Dorsolateral prefrontal cortex (tissue), 122 donors: ENCODE measurements at places on chromosomes 7 and 10.
A peak's percentile ranks its signal among the peaks of the same experiment; 100 is the strongest.

DNA sequence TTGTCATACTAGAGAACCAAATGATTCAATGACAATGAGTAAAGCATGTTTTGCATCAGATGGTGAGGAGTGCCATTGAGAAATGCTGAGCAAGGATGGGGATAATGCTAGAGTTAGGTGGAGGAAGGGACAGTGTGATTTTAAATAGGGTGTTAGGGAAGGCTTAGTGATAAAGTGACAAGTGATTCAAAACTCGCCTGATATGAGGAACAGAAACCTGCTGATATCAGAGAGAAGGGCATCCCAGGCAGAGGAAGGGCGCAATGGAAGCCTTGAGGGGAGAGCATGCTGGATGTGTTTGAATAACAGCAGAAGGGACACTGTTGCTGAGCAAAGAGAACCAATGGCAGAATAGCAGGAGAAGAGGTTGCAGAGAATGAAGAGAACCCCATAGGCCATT, 196.2 kb downstream of the NRG3 start:
- DNase-seq, result no peak

DNA sequence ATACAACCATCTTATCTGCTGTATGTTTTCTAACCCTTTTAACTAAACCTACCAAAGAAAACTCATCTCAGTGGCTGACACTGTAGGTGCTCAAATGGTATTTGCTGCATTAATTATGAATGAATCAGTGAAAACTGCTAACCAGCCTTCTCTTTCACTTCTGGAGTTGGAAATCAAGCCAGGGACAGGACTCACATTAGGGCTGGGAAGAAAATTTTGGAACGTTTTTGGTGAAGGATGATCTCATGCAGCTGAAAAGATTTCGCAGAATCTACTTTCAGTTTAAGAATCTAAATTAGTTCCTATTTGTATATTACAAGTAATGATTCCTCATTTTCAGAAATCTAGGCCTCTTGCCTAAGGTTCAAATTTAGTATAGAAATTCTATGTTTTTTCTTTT, 12.9 kb downstream of the MTPN start:
- DNase-seq, result no peak

DNA sequence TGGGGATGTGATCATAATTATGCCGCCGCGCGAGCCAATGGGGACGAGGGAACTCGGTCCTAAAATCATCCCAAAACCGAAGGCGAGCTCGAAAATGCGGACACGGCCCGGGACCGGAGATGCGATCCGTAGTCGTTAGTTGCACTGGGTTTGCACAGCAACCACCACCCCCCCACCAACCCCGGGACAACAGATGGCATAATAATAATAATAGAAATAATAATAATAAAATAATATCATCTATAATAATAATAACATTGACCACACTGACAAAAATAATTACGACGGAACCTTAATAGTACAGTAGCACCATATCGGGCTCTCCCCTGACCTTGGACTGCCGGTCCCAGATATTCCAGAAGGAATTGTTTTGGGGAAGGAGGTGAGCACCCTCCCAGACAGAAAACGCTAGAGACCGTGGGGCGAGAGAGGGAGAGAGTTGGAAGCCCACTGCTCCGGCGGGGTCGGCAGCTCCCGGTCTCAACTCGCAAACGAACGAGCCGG, 1.1 kb upstream of the EMX2 start:
- DNase-seq, result peak; percentile 45

GRCh38 chr7:47543714-47544113, 38.2 kb downstream of the TNS3 start:
- no peak for DNase-seq

GRCh38 chr10:131003455-131003854, 308.1 kb downstream of the TCERG1L start:
- DNase-seq, result no peak

GRCh38 chr10:118522791-118523498, 72.5 kb downstream of the PRLHR start:
- DNase-seq, result no peak

DNA sequence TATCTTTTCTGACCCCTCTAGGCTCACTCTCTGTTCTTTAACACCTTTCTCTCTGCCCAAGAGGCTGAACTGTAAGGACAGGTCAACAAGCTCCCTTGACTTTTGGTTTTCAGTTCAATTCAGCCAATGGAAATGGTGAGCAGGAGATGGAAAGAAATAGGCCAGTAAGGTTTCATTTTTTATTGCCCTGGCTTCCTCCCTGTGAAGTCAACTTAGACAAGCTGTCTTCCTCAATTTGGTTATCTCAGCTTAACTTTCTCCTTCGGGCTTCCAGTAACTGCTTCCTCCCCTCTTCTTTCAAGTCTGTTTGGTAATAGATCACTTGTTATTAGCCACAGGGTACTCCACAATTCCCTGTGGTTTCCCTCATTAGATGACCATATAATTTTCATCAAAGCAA, 19.7 kb downstream of the LIPK start:
- DNase-seq, result no peak

GRCh38 chr10:33416209-33416608, 81.7 kb upstream of the NRP1 start:
- no peak for DNase-seq

GRCh38 chr7:17844022-17844421, 96.3 kb downstream of the SNX13 start:
- DNase-seq, result no peak

GRCh38 chr7:140501966-140502365, 22.7 kb upstream of the MKRN1 start:
- no peak for DNase-seq

- no peak for DNase-seq
Observed at GRCh38 chr7:95376632-95377400, 19.4 kb downstream of the PON3 start.

GRCh38 chr10:7412928-7413282, 2.1 kb upstream of the SFMBT2 start:
- peak; percentile 44 for DNase-seq

DNA sequence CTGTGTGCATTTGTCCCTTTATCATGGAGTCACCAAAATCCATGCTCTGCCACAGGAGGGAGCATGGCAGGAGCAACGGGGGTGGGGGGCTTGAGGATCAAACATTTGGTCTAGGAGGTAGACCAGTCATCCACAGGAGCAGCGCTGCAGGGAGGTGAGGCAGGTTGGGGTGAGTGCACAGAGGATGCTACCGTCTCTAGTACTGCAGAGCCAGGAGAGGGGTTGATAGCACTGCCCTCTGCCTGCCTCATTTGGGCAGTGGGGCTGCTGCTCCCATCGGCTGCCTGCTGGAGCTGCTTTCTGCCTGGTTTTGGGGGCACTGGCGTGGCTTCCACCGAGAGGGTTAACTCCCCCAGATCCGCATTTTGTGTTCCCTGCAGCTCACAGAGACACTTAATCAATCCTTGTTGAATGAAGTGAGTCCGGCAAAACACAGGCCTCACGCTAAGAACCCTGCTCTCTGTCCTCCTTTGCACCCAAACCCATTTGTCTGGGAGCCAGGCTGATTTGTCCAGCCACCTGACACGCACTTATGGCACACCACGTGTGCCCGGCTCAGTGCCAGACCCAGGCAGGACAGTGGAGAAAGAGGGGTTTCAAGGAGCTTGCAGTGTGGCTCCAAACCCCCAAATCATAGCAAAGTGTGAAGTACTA, 527.1 kb upstream of the FOXK1 start:
- no peak for DNase-seq

- no peak for DNase-seq
Observed at GRCh38 chr10:4648999-4649398, 177.0 kb upstream of the AKR1E2 start.

GRCh38 chr7:20233362-20233761, 16.2 kb upstream of the MACC1 start:
- DNase-seq, result no peak

DNA sequence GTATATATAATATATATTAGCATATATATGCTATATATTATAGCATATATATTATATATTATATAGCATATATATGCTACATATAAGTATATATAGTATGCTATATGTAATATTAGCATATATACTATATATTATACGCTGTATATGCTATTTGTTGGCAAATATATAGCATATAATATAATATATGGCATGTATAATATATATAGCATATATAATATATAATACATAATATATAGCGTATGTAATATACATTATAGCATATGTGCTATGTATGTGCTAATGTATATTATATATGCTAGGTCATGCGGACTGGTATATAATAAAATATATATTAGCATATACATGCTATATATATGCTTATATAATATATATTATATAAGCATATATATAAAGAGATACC, 72.8 kb downstream of the KMT2E start:
- no peak for DNase-seq

DNA sequence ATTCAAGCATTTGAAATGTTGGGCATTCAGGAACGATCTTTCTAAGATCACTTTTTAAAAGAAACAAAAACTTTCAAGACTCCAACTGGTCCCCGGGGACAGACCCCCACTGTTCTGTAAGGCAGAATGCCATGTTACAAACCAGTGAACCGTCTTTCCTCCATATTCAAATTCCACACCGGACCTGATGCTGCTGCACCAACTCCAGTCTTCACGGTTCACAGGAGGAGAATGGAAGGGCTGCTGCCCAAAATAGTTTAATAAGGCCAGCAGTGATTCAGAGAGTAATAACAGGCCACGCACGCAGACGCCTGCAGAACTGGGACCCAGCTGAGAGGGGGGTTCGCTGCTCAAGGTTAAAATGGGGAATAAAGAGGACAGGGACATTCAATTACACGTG, 47.2 kb downstream of the OSBPL3 start:
- no peak for DNase-seq

GRCh38 chr7:80724249-80724871, 85.9 kb downstream of the CD36 start:
- no peak for DNase-seq

- no peak for DNase-seq
Observed at GRCh38 chr7:7264306-7265040, 82.1 kb downstream of the C1GALT1 start.

- DNase-seq, result no peak
Observed at GRCh38 chr10:12833451-12833850, 168.1 kb downstream of the CCDC3 start.

- no peak for DNase-seq
Observed at GRCh38 chr7:19117870-19118608, 603 bp upstream of the TWIST1 start.

GRCh38 chr10:33734393-33735155, 400.1 kb upstream of the NRP1 start:
- no peak for DNase-seq

GRCh38 chr10:78059906-78060702, 26.4 kb downstream of the RPS24 start:
- DNase-seq, result no peak

- no peak for DNase-seq
Observed at GRCh38 chr7:132138817-132139216, 437.5 kb downstream of the PLXNA4 start.

GRCh38 chr10:92937876-92938275, 89.6 kb downstream of the EXOC6 start:
- no peak for DNase-seq

- no peak for DNase-seq
Observed at GRCh38 chr10:22693371-22693784, 21.0 kb downstream of the PIP4K2A start.

GRCh38 chr7:151094675-151095074, 8.4 kb downstream of the AGAP3 start:
- no peak for DNase-seq

DNA sequence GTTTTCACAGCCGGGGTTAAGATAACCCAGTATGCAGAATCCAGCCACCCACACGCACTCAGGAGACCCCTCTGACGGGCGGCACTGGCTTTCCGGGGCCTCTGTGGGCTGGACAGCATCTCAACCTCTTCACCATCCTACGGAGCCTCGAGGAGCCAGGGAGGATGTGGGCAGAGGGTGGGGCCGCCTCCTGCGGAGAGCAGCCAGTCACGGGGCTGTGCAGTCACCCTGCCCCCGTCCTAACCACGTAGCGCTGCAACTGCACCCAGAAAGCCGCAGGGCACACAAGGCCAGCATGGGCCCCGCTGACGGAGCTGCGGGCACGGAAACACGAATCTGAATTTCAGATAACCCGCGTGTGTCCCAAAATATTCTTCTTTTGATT, 270.3 kb downstream of the ELFN1 start:
- DNase-seq, result peak; percentile 50

DNA sequence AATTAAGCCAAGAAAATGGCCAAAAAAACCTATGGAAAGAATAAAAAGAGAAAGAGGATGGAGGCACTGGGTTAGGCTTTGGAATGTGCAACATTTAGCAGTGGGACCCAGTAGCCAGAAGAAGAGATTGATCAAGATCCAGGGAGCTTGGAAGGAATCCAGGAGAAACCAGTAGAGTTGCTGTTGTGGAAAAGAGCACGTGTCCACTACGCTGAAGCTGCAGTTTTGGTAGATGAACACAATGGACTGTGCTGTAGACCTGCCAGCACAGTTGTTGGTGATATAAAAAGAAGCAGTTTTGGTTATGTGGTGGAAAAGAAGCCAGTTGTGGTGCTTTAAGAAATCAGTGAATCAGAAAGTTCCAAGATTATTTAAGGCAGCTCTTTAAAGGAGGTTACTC, 802.2 kb upstream of the POM121L12 start:
- DNase-seq, result no peak

GRCh38 chr10:62008946-62009345, 107.4 kb downstream of the ARID5B start:
- DNase-seq, result no peak

DNA sequence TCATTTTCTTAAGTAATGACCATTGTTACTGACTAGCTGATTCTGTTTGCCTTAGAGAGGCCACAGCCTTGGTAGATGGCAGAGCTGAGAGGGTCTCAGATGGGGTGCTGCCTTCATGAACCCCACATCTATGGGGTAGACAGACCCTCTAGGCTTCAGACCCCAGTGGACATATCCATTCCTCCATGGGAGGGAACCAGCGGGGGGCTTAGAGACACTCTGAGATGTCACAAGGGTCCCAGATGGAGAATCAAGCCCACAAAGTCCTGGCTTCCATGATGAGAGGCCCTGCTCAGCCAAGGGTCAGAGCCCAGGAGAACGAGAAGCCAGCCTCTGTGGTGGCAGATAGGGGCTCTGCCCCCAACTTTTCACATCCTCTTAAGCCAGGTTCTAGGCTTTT, 408.6 kb downstream of the TCERG1L start:
- no peak for DNase-seq

DNA sequence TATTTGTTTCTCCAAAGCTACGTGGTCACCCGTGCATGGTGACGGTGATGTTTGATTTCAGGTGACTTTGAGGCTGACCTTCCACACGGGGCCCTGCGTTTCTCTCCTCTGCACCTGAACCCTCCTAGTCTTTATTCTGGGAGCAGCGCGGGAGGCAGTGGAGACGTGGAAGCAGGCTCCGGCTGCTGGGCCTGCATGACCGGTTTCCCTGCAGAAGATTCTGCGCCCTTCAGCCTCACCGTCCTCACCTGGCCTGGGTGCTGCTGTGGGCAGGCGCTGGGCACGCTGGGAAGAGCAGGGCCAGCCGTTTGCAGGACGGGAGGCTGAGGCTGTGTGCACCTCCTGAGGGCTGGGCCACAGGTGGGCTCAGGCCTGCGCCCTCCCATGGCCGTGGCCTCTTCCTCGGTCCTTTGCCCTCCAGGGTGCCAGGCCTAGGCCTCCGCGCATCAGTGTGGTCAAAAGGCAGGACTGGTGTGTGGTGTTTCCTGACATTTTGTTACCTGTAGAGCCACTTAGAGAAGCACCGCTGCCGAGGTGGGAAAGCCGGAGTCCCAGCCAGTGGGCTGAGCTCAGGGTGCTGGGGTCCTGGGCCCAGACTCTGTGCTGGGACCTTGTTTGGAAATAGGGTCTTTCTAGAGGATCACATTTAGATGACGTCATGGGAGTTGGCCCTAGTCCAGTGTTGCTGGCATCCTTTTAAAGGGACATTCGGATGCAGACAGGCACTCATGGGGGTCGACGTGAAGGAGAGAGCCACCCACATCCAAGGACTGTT, 478.3 kb downstream of the DNAJB6 start:
- DNase-seq, result no peak

- no peak for DNase-seq
Observed at GRCh38 chr10:104332243-104333031, 5.8 kb downstream of the ITPRIP start.
